ENCODE measurements at places on chromosomes 7 and 10. TPM values are rescaled to one million over a fixed set of nuclear protein-coding genes. Genes with fewer than 3 reads are reported as not detected.

Gene SLC4A2
- polyA plus RNA-seq: 70.0 TPM

- DNase-seq: peak; percentile 42
These were observed 132.1 kb upstream of the ZMIZ1 start for GRCh38 chr10:78936412-78937342.

DNA sequence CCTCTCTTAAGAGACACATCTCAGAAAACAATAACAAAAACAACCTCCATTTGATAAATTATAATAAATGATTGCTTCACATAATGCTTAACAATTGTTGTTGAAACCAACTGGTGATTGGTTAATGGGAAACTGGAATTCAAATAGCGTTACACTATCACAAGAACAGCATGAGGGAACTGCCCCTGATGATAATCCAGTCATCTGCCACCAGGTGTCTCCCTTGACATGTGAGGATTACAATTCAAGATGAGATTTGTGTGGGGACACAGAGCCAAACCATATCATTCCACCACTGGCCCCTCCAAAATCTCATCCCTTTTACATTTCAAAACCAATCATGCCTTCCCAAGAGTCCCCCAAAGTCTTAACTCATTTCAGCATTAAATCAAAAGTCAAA is 375.9 kb downstream of the BMPER start:
- no peak for DNase-seq

GRCh38 chr7:11524476-11525397 is 307.3 kb downstream of the THSD7A start:
- DNase-seq: no peak

DNA sequence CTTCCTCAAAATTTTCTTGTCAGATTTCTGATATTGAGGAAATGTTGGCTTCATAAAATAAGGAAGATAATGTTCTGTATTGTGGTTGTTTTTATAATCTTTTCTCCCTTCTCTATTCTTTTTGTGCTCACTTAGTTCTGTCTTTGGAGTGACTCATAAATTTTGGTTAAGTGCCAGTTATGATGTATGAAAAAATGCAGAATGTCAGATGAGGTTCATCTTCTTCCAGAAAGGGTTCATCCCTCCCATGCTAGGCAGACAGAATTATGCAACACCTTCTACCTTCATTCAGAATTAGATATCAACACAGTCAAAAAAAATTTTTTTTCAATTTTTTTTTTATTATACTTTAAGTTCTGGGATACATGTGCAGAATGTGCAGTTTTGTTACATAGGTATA is 36.6 kb upstream of the CYP2C19 start:
- DNase-seq: no peak

Gene STEAP4
- polyA plus RNA-seq: 4.4 TPM

DNA sequence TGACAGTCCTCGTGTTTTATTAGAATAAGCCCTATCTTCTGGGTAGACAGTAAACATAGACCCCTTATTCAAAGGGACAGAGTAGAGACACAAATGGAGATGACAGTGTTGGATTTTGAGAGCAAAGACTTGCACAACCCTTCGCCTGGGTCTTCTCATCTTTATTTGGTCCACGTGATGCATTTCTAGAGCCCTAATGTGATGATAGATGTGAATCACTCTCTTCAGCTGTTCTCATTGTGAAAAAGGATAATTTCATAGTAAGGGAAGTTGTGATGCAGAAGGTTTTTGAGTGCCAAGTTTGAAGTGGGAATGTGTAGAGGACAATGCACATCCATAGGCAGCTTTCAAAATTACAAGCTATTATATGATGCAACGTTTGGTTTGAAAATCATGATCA is 86.3 kb downstream of the CREB5 start:
- DNase-seq: no peak

GRCh38 chr7:134438946-134439345 is 20.0 kb downstream of the AKR1B1 start:
- no peak for DNase-seq

DNA sequence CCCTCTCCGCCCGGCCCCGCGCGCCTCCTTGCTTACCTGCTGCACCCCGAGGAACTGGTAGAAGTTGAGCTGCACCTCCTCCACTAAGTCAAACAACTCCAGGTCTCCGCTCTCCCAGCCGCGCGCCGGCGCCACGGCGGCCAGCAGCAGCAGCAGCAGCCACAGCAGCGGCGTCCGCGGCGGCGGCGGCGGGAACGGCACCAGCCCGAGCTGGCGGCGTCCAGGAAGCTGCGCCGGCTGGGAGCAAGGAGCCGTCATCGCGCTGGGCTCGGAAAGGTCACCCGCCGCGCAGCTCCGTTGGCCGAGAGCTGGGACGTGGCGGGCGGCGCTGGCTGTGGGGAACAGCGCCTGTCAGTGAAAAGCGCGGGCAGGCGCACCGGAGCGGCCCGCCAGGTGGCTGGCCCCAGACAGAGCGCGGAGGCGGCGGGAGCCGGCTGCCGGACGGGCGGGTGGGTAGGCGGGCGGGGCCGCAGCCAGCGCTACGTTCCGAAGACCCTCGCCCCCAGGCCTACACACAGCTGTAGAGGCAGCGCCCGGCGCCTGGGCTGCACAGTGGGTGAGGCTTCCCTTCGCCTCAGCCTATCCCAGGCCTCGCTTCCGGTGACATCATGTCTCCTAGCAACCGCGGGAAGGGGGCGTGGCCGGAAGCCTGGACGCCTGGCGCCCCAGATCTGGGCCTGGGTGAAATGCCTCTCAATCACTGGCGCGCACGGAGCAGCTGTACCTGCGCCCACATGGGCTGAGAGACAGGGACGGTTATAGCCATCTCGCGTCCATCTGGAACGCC is at the start of gene DNAJC1:
Gene DNAJC1 (minus strand): TSS at position 554 of the 787 bp plus-strand sequence. CDS start 296 bp downstream, at position 258.
- DNase-seq: peak; percentile 99

DNA sequence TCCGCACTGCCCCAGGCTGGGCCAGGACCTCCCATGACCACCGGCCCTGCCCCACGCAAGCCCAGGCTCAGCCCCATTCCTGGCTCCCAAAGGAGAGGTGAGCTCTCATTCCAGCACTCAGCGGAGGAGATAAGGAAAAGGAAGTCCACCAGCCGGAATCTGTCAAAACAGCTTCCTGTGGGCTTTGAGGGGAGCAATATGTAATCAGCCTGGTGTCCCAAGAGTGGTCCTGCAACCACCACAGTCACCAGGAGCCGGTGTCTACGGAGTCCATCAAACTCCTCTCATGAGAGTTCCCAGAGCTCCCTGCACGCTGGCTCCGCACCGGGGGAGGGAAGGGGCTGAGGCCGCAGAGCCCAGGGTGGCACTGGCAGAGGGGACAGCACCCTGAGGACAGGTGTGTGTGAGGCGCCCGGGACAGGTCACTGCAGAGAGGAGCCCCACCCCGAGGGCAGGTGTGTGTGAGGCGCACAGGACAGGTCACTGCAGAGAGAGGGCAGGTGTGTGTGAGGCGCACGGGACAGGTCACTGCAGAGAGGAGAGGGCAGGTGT is 57.9 kb downstream of the STK32C start:
- no peak for DNase-seq

Gene TWNK
- 9.6 TPM for polyA plus RNA-seq

Gene GBX1
- polyA plus RNA-seq: 0.65 TPM

- DNase-seq: no peak
These were observed 69.8 kb downstream of the PRKAG2 start for GRCh38 chr7:151806952-151807775.

Gene MMD2
- not detected for polyA plus RNA-seq

- DNase-seq: no peak
These were observed 202.4 kb upstream of the NEBL start for GRCh38 chr10:21099291-21100062.

Measured in muscle of leg (tissue), 16 donors.